NCI-H2171 treated with DMSO at 0.1 percent for 48 hours (cell line): ENCODE measurements at places on chromosomes 2 and 18.

- no peak for DNase-seq
These were observed 498.5 kb upstream of the HS6ST1 start for GRCh38 chr2:128817171-128817570.

GRCh38 chr18:33355263-33355662 lies 85.3 kb downstream of the CCDC178 start:
- DNase-seq, result no peak

DNA sequence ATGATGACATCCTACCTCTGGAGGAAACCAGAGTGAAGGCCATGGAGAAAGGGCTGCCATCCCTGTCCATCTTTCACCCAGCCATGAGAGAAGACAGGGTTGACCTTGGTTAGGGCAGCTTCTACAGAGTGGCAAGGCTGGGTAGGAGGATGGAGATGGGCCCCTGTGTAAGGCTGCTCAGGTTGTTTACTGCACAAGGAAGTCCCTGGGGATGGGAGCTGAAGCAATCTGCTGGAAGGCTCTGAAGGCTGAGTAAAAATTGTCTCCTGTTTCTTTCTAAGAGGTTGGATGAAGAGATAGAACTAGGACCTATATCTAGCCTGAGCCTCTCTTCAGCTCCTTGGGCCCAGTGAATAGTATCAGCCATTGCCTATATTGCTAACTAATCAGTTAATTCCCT lies 14.4 kb downstream of the ELMOD3 start:
- no peak for DNase-seq

GRCh38 chr2:37243435-37243834 lies 12.0 kb downstream of the NDUFAF7 start:
- DNase-seq, result no peak
